ENCODE measurements at places on chromosomes 5 and 9.

GRCh38 chr9:94922691-94923107 lies 196.2 kb downstream of the AOPEP start:
- DNase-seq: peak; percentile 50

DNA sequence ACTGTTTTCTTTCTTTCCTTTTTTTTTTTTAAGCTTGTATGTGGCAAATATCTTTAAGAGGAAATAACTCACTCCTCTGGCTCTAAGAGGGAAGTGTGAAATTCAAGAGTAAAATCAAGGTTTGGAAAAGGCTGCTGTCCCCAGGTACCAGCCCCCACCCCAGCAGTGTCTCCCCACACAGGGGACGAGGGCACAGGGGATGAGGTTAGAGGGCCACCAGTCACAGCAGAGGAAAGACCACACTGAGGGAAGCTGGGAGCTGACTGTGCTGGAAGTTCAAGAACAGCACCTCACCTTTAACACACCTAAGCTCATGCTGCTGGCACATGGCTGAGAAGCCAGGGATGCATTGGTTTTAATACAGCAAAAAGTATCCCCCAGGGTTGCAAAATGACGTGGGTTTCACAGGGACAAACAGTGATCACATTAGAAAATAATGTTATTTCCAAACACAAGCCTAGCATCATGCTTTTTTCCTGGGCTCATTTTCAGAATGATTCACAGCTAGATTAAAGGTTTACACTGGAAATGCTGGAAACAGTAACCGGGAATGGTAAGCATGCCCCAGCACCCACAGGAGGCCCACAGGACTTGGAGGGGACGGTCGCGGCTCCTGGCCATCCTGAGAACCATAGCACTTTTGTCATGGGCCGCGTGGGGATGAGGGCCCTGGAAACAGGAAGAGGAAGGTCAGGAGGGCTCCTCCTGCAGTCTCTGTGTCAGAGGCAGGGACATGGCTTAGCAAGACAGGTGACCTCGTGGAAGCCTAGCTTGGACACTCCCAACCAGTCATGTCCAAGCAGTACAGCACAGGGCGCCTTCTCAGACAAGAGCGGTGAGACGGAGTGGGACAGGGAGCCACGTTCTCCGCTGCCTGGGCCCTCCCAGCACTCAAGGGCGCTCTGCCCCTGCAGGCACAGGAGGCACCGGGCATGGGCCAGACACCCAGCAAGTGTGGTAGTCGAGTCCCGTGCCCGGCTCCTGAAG lies 6.9 kb downstream of the LPCAT1 start:
- peak; percentile 51 for DNase-seq

GRCh38 chr5:44839018-44839681 lies 30.4 kb downstream of the MRPS30 start:
- no peak for DNase-seq

- no peak for DNase-seq
Measured at GRCh38 chr5:177132136-177133095, 1.2 kb upstream of the NSD1 start.

GRCh38 chr5:154115291-154115690 lies 75.2 kb upstream of the GALNT10 start:
- DNase-seq: no peak
